AG09319 (cell line): ENCODE measurements at places on chromosomes 2 and 18.

DNA sequence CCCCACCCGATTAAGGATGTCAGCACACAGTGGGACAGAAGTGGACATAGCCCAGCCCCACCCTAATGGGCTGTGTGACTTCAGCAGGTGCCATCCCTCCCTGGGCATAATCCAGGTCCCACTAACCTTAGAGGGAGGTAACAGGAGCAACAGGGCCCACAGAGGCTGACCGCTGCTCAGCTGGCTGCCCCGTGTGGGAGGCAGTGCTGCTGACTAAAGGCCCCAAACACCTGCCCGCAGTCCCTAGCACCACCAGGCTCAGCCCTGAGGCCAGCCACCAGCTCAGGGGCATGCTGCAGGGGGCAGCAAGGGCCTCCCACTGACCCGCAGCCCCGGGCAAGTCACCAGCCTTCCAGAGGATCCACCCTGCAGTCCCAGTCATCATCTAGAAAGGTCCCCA lies 14.6 kb downstream of the BIN1 start:
- no peak for DNase-seq

DNA sequence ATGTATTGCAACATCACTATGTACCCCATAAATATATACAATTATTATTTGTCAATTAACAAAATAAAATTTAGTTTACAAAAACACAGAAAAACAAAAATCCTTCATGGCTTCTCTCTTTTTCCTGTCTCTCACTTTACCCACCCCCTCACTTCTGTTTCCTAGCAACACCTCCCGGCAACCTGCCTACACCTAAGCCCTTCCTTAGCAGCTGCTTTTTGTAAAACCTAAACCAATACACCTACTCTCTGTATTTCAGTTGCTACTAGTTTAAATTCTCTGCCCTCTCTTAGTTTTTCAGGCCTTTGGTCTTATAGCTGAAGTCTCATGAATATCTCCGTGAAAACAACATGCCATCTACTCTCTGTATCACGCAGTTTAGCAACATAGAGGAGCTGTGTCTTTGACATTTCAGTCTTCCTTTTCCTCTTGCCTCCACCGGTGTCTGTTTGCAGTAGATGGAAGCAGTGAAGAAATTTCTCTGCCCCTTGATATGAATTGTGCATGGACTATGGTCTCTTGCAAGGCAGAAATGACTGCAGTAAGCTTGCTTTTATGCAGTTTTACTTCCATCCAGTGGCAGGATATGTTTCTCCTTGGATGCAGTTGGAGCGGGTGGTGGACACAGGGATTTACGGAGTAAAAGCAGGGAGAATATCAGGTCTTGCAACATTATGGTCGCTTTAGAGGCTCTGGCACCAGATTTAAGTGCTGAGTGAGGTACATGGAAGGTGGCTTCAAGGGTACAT lies 42.0 kb upstream of the ZDBF2 start:
- no peak for DNase-seq

DNA sequence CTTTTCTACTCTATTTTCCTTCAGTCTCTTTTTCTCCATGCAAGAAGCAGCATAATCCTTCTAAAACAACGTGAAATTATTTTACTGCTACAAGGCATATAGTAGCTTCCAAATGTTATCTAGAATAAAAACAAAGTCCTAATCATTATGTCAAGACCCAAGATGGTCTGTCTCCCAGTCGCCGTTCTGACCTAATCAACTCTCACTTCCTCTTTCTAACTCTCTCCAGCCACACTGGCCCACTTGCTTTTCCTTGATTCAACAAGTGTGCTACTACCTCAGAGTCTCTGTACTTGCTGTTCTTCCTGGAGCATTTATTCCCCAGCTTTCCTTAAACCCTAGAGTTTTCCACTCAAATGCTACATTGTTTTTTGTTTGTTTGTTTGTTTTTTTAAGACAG lies 1491.2 kb downstream of the LRP1B start:
- DNase-seq = no peak

GRCh38 chr2:225091336-225091735 lies 49.1 kb upstream of the DOCK10 start:
- DNase-seq = no peak

DNA sequence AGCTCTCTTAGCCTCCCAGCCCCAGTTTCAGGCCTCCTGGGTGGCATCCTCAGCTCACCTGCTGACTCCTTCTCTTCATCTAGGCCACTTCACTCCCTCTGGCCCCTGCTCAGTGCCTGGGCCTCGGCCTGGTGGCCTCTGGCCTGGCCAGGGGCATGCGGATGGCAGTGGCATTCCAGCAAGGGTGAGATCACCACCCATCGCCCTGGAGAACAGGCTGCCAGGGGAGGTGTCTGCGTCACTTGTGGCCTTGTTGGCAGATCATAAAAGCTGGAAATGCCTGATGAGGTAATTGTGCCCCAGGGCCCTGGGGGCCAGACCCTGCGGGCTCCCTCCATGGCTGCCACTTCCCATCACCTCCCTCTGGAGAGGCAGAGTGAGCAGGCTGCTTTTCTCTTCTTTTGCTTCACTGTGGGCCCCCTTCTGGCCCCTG lies 72.5 kb upstream of the SMAD2 start:
- no peak for DNase-seq

DNA sequence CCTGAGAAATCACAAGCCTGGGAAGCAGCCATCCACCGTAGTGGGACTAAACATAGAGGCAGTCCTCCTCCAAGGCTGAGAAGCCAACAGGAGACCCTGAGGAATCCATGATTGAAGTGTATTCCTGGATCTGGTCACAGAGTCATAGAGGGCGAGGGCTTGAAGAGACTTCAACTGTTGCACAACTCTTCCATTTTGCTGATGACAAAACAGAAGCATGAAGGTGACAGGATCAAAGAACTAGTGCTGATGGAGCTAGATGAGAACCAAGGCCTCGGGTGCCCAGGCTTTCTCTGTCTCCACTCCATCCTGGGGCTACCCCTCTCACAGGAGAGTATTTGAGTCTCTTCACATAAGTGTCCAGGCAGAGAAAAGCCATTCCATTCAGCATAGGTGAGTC lies 30.1 kb upstream of the RAB27B start:
- no peak for DNase-seq

GRCh38 chr2:186559848-186560247 lies 30.0 kb upstream of the ITGAV start:
- DNase-seq = no peak

- DNase-seq = no peak
Measured at GRCh38 chr2:19169134-19169768, 189.2 kb downstream of the OSR1 start.

DNA sequence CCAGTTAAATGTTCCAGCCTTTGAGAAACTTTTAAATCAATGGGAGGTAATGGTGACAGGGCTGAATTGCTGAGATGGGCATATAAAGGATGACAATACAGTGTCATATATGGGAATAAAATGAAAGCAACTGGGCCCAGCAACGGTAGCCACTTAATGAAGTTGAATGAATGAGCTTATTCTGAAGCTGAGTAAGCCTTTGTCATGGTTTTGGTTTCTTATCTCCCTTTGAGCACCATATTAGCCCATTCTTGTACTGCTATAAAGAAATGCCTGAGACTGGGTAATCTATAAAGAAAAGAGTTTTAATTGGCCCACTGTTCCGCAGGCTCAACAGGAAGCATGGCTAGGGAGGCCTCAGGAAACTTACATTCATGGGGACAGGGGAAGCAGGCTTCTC lies 3.5 kb upstream of the THUMPD2 start:
- DNase-seq = no peak

DNA sequence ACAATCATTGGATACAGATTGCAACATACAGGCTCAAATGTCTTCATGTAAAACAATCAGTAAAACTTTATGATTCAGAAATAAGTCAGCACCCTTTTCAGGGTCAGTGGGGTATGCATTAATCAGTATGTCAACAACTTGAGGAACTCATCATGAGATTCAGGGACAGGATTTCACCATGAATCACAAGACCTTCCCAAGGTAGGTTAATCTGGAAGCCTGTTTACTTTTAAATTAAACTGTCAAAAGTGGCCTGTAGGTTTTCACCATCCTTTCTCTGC lies 104.8 kb downstream of the SP100 start:
- no peak for DNase-seq

DNA sequence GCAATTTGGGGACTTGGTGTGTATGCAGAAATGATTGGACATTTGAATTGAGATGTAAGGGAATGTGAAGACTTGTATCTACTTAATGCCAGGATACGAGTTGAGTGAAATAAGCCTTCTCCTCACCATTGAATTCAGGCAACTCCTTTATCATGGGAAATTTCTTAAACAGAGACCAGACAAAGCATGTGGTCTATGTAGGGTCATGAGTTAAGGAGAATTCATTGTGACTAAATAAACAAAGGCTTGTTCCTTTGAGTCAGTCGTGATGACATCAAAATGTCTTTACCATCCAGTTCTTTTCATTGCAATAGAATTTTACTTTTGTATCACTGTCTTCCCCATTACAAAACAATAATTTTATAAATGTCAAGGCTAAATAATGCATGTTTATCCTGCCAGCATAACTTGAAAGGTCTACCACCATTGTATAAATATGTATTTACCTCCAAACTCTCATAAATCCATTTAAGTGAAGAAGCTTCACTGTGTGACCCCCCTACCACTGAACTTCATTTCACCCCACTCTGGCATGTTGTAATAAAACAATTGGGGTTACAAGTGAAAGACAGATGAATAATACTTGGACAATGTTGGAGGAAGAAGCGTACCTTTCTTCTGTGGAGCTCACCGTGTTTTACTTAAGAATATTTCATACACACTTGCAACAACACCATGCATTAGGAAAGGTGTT lies 149.4 kb downstream of the EPHA4 start:
- DNase-seq = no peak

GRCh38 chr2:222693837-222694236 lies 22.4 kb downstream of the MOGAT1 start:
- DNase-seq = no peak

- DNase-seq = no peak
Measured at GRCh38 chr2:98205889-98206288, 118.9 kb downstream of the VWA3B start.

GRCh38 chr2:55283083-55283482 lies 14.1 kb upstream of the MTIF2 start:
- no peak for DNase-seq

DNA sequence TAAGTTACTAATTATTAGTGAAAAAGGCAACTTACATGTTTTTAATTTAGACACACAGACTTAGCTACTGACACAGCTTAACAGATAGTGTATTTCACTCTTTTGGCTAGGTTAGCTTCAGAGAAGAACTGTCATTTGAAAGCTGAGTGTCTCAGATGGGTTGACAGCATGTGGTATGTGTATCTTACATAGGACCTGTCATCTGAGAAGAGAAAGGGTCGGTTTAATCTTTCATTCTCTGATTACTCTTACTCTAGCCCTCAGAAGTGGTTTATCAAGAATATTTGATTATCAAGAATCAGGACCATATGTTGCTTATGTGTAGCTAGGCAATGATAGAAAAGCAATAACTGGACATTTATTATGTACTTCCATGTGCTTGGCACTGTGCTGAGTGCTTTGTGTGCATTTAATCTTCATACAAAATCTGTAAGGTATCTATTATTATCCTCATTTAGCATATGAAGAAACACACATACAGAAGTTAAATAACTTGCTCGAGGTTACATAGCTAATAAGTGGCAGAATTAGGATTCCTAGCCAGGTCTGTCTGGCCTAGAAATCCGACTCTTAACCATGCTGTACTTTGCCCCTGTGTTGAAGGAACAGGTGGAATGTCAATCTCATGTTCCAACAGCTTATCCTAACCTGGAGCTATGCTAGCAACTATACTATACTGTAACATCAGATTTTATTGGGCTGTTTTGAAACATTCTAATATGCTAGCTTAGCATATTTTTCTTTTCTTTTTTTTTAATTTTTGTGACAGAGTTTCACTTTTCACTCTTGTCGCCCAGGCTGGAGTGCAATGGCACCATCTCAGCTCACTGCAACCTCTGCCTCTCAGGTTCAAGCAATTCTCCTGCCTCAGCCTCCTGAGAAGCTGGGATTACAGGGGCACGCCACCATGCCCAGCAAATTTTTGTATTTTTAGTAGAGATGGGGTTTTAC lies 28.4 kb downstream of the CFLAR start:
- DNase-seq = no peak

DNA sequence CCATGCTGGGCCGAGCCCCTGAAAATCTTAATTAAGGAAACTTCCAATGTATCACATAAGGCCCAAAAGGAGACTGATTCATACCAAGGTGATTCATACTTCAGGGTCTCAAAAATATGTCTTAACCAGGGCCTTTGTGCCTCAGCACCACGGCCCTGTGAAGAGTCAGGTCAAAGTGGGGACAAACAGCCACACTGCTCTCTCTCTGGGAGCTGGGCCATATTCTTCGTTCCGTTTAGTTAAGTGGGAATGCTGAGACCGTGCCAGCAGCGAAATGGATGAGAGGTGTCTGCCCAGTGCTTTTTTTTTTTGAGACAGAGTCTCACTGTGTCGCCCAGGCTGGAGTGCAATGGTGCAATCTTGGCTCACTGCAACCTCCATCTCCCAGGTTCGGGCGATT lies 9.3 kb upstream of the PTMA start:
- no peak for DNase-seq

- DNase-seq = no peak
Measured at GRCh38 chr2:194332799-194333490, 1324.1 kb upstream of the SLC39A10 start.

DNA sequence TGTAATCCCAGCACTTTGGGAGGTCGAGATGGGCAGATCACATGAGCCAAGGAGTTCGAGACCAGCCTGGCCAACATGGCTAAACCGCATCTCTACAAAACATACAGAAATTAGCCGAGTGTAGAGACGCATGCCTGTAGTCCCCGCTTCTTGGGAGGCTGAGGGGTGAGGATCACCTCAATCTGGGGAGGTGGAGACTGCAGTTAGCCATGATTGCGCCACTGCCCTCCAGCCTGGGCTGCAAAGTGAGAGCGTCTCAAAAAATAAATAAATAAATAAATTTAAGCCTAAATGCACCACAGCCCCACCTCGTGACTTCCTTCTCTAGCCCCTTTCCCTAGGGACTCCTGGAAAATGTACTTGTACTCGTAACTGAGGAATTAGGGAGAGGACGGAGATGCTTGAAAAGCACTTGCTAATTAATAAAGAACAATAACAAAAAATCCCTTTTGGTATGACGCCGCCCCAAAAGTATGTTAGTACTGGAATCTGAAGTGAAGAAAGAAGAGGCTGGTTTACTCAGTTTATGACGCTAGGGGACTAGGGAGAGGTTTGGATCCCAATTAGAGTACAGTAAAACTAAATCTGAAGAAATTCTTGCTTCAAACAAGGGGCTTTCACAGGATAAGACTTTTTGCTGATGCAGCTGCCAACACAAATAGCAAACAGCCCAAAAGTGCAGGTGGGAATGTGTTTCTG lies 887 bp upstream of the ZNF396 start:
- DNase-seq = no peak

- DNase-seq = no peak
Measured at GRCh38 chr18:48159816-48160215, 229.4 kb upstream of the SMAD2 start.

- no peak for DNase-seq
Measured at GRCh38 chr18:65983750-65984149, 232.9 kb downstream of the CDH7 start.

DNA sequence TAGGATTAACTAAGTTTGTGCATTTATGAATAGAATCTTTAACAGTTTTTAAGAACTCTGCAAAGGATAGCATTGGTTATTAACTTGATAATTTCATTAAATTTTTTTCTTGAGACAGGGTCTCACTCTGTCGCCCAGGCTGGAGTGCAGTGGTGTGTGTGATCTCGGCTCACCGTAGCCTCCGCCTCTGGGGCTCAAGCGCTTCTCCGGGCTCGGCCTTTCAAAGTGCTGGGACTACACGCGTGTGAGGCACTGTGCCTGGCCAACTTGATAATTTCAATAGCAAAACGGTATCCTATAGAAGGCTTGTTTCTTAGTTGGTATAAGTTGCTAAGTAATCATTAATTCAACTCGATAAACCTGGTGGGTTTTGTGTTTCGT lies 38.0 kb downstream of the ADNP2 start:
- no peak for DNase-seq
